ENCODE measurements at places on chromosomes 2 and 18. TPM values are rescaled to one million over a fixed set of nuclear protein-coding genes. Genes with fewer than 3 reads are reported as not detected.

DNA sequence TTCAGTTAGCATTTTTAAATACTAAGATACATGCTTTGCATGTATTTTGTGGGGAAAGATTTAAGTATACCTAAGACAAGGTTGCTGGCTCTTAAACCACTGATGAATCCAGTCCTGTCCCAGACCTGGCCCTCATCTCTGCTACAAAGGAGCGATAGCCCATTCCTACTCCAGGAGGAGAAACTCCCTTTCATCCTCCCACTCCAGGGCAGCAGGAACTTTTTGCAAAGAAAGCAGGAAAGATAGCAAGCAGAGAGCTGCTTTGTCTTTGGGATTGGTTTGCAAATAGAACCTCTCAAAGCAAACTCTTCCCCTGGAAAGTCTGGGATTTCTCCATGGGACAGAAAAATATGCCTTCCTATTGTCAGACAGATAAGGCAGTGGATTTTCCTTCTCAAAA, 43.6 kb upstream of the COPS8 start:
- no peak for DNase-seq

DNA sequence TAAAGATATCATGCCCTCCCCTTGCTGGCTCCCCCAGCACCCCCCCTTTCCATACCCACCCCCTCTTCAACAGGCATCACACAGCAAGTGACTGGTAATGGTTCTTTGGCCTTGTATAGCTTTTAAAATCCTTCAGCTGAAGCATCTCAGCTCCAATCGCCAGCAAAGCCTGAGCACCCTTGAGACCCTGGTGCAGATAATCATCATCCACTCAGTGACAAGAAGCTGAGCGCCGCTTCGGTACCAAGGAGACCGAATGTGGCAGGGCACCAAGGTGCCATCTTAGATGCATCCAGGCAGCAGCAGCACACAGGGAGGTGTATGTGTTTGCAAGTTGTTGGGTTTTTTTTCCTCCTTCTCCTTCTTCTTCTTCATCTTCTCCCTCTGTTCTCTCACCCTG, 232.7 kb downstream of the BCL11A start:
- DNase-seq, result no peak

DNA sequence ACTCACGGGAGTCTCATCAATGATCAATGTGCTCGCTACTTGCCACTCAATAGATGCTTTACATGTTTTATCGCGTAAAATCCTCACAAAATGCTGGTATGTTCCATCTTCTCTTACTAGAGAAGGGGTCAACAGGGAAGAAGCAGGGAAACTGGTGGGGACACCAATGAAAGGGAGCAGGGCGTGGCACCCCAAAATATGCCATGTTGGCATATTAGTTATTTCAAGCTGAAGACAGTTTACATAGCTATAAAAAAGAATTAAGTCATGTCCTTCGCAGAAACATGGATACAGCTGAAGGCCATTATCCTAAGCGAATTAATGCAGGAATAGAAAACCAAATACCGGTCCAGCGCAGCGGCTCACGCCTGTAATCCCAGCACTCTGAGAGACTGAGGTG, 8.1 kb upstream of the ZNF236 start:
- no peak for DNase-seq

Gene RND3
- under 0.01 TPM for total RNA-seq

- no peak for DNase-seq
These were observed 492.3 kb upstream of the ZEB2 start for GRCh38 chr2:145012214-145012670.

GRCh38 chr2:199433204-199433832, 24.4 kb downstream of the SATB2 start:
- no peak for DNase-seq

DNA sequence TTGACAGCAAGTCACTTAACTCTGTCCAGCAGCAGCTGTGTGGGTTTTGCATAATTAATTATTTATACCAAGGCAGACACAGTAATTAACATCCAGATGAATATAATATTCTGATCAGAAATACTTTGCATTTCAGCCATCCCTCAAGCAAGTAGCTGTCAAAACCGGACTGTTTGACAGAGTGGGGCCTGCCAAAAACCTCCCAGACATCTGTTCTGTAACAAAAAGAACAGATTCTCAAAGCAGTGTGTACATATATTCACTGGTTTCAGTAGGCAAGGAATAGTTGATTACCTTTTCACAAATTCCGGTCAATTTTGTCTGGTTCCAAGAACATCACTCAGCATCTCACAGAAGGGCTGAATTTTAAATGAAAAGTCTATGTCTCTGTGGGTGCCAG, 291.6 kb downstream of the CMPK2 start:
- DNase-seq, result no peak

- DNase-seq, result no peak
These were observed 208.1 kb downstream of the MTX2 start for GRCh38 chr2:176477336-176477735.
